Activated CD4-positive, alpha-beta T cell treated with anti-CD3 and anti-CD28 coated beads, Interleukin-2, amount 10 ng/mL, durations not matched to agents 24 days and 14 days (primary cell): ENCODE measurements at places on chromosomes 7 and 10. TPM values are rescaled to one million over a fixed set of nuclear protein-coding genes. Genes with fewer than 3 reads are reported as not detected.
A peak's percentile ranks its signal among the peaks of the same experiment; 100 is the strongest.

DNA sequence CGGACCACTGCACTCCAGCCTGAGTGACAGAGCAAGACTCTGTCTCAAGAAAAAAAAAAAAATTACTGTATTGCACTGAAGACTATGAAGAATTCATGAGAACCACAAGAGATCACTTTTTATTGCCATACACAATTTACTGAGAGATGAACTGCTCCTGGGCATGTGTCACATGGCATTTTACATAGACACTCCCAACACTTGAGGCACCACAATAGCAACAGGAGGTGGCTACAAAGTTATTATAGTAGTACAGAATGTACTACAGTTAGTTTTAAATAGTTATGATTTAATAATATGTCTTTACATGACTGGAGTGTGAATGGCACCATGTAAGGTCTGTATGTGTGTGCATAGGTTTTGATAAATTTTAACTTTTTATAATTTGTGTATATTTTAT, 70.6 kb downstream of the KMT2E start:
- H3K36me3 ChIP-seq, result peaks cover 58% of the 10 kb centered on the region
- no peak overlapping the region for H3K27ac ChIP-seq
- H3K4me3 ChIP-seq, result no peak overlapping the region
- H3K27me3 ChIP-seq, result no peaks in the 10 kb centered on the region
- H3K4me1 ChIP-seq, result peaks cover 15% of the 10 kb centered on the region

Gene UNC5B
- total RNA-seq, result 0.02 and 0.14 TPM in 2 replicates

DNA sequence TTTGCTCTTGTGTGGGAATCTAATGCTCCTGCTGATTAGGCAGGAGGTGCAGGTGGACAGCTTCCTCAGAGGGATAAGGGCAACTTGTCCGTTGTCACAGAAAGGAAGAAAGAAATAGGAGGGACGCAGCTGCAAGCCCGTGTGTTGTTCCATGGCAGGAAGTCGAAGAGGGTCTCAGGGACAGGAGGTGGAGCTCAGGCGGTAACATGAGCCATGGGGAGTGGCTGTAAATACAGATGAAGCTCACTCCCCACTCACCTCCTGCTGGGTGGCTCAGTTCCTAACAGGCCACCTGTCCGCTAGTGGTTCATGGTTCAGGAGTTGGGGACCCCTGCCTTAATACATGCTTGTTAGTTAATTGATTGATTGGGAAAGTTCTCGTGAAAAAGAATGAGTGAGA, 101.7 kb upstream of the SFMBT2 start:
- H3K4me1 ChIP-seq, result peaks cover 28% of the 10 kb centered on the region
- H3K4me3 ChIP-seq, result no peak overlapping the region
- peaks cover 27% of the 10 kb centered on the region for H3K36me3 ChIP-seq
- no peak for DNase-seq
- H3K27ac ChIP-seq, result no peak overlapping the region

DNA sequence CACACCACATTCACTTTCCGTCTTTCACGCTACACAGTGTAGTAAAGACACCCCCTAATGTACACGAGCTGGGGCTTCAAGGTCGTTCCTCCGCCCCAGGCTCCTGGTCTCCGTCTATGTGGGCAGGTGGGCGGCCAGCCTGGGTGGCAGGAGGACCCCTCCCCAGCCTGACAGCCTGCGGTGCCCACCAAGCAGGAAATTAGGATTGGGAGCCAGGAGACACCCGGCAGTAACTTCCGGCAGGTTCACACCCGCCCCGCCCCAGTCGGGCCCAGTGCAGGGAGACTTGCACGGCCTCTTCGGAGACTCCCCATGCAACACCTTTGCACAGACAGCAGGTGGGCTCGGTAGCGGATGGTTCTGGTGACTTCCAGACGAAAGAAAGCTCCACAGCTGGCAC, 27.7 kb upstream of the ADGRA1 start:
- no peak for DNase-seq
- H3K4me3 ChIP-seq, result no peak overlapping the region
- H3K4me1 ChIP-seq, result peaks cover 6% of the 10 kb centered on the region
- no peaks in the 10 kb centered on the region for H3K36me3 ChIP-seq
- H3K27me3 ChIP-seq, result no peaks in the 10 kb centered on the region
- no peak overlapping the region for H3K27ac ChIP-seq

Gene CRTAC1
- not detected in 2 replicates for total RNA-seq

DNA sequence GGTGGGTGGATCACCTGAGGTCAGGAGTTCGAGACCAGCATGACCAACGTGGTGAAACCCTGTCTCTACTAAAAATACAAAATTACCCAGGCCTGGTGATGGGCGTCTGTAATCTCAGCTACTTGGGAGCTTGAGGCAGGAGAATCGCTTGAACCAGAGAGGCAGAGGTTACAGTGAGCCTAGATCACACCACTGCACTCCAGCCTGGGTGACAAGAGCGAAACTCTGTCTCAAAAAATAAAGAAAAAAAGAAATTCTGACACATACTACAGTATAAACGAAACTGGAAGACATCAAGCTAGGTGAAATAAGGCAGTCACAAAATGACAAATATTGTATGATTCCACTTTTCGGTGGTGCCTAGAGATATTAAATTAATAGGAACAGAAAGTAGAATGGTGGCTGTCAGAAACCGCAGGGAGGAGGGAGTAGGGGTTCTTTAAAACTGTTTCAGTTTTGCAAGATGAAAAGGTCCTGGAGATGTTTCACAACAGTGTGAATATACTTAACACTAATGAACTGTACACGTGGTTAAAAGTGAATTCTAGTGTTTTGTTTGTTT, 23.2 kb downstream of the PILRA start:
- H3K27me3 ChIP-seq, result peaks cover 59% of the 10 kb centered on the region
- peak; percentile 87 for DNase-seq
- peak overlapping the region; percentile 78 for H3K27ac ChIP-seq
- peaks cover 19% of the 10 kb centered on the region for H3K4me1 ChIP-seq
- peak overlapping the region; percentile 33 for H3K4me3 ChIP-seq

GRCh38 chr7:127857464-127857841, 173.8 kb downstream of the LRRC4 start:
- peaks cover 2% of the 10 kb centered on the region for H3K27me3 ChIP-seq
- peaks cover 32% of the 10 kb centered on the region for H3K36me3 ChIP-seq
- peak; percentile 58 for DNase-seq
- H3K4me1 ChIP-seq, result peaks cover 52% of the 10 kb centered on the region
- no peak overlapping the region for H3K4me3 ChIP-seq

Gene PDE6C
- total RNA-seq, result not detected in 2 replicates

DNA sequence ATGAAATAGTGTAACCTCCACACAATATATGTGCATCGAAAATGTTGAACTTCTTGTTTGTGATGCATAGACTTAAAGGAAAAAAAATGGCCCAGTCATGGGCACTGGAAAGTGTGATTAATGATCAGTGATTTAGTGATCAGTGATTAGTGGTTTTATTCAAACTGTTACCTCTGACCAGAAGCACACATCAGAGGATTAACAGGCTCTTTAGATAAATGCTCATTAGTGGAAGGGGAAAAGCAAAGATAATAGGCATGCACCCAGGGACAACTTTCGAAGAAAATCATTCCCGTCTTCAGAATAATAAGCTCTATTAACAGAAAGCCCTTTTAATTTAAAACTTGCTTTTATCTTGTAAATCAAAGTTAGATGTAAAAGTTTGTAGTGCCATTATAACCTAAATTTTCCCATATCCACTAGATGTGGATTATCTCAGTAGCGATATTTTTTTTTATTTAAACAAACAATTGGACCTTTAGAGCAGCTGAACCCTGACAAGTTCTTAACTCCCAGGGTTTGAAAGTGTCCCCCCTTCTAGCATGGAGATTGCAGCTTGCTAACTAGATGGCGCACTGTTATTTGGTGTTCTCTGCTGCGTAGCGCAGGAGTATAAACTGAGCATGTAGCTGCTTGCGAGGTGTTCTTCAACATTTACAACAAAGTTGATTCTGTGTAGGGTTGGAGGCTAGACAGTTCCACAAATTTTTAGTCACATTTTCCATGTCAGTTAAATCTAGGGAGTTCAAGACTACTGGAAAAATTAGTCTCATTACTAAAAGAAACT, at the start of gene CREB5:
Gene CREB5 (plus strand): TSS at position 643 of the 787 bp plus-strand sequence. CDS start 397 bp downstream, outside the sequence.
- peak within 1 kb of the TSS; percentile 64 for H3K4me3 ChIP-seq
- peaks cover 71% of the 10 kb centered on the region for H3K27me3 ChIP-seq
- peaks cover 21% of the 10 kb centered on the region for H3K4me1 ChIP-seq
- H3K27ac ChIP-seq, result no peak within 1 kb of the TSS
- no peak for DNase-seq
- H3K36me3 ChIP-seq, result peaks cover 3% of the 10 kb centered on the region

DNA sequence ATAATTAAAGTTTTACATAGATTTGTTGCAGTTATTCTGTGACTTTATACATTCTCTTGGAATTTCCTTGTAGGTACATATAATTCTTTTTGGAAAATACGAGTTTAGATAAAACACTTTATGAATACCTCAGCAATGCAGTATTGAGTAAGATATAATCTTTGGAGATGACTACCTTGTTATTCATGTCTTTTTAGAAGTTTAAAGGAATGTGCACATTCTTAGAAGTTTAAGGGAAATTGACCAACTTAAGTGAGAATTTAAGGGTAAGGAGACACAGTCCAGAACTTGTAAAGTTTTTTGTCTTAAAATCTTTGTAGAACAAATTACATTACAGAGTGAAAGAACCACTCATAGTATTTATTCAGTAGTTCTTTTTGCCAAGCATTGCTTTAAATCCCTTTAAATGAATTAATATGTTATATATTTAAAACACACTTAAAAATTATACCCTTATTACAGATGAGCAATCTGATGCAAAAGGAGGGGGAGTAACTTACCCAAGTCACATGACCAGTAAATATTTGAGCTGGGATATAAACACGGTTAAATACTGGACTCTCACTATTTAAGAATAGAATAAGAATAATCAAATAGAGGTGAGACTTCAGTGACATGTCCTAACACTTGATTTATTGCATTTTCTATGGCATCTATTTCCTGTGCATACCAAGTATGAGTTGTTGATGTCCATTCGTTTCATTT, 139.5 kb upstream of the FERD3L start:
- no peak overlapping the region for H3K27ac ChIP-seq
- no peaks in the 10 kb centered on the region for H3K27me3 ChIP-seq
- no peaks in the 10 kb centered on the region for H3K36me3 ChIP-seq

Gene C7orf57
- 0.14 TPM in 2 replicates for total RNA-seq

DNA sequence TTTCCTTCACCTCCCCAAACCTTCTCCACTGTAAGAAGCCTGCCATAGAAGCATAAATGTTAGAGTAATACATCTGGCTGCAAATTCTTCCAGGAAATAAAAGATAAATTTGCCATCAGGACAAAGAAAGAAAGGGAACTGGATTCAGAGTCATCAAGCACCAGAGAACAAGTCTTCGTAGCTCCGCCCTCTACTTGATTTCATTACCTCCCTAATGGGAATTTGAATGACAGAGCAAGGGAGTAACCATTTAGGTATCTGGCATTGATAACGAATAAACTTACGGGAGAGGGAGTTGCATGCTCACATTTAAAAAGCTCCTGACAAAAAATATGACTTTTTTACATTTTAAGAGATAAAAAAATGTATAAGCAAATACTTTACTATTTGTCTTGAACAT, 263.4 kb downstream of the NEBL start:
- no peak overlapping the region for H3K27ac ChIP-seq
- DNase-seq, result no peak
- no peak overlapping the region for H3K4me3 ChIP-seq
- H3K27me3 ChIP-seq, result no peaks in the 10 kb centered on the region
